Caki2 (cell line): ENCODE measurements at places on chromosomes 5 and 9.
A peak's percentile ranks its signal among the peaks of the same experiment; 100 is the strongest.

DNA sequence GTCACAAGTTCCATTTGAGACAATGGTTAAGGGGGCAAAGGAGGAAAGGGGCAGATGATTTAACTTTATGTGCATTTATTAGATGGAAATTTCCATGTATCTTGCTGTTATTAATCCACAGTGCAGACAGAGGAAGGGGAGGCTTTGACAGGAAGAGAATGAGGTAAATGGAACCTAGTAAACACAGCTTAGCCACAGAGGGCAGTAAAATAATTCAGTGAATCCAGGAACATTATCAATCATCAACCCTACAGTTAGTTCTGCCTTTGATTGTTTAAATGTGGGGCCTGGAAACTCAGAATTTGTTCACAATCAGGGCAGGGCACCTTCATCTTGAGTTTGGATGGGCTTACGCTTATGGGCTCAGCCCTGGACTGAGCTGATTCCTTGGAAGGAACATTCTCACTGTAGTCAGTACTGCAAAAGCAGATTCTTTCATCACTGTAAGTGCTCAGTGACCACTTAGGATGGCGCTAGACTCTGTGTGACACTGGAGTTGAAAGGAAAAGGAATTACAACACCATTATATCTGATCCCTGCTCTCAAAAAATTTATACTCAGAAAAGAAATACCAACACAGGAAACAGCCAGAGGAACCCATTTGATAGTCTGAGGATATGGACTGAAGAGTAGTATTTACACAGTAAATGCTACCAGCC, 169.5 kb downstream of the PIK3R1 start:
- no peak for DNase-seq

GRCh38 chr9:109653470-109653869, 126.5 kb upstream of the PALM2AKAP2 start:
- no peak for DNase-seq

DNA sequence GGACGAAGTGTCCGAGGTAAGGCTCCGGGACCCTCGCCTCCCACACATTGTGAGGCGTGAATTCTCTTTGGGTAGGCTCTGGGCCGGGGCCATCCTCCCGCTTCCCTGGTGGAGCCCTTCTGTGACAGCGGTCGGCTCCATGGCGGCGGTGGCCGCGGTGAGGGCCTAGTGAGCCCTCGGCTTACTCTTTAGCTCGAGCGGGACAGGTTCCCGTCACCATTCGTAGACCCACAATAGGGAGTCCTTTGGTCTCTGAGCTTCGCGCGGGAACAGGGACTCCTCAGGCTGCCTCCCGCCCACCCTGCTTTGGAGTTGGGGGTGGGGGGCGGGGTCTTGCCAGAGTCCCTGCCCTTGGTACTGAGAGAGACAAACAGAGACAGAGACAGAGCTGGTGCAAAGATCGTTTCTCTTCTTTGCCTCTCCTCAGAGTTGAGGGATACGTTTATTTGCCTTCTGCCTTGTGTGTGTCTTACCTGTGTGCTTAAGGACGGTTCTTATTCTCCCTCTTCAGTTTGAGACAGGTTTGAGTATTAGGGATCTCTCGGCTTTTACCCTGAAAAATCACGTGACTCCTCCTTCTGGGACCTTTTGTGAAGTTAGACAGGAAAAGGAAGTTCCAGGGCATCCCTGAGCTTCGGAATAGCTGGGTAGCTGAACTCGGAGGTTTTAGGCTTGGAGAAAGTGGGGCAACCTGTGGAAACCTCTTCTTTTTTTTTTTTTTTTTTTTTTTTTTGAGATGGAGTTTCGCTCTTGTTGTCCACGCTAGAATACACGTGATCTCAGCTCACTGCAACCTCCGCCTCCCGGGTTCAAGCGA, 833 bp downstream of the ANKHD1 start:
- DNase-seq = peak; percentile 67

DNA sequence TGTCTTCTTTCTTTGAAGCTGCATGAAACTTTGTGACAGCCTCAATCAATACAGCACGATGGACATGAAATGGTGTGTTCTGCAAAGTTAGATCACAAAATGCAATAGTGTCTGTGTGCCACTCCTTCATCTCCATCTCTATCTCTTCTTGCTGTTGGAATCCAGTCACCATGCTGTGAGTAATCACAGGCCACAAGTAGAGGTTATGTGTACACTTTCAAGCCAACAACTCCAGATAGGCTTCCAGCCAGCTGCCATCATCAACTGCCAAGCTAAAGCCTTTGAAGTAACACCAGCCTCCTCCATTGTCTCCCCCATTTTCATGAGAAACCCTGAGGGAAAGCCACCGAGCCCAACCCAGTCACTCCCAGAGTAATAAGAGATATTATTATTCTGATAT, 360.6 kb downstream of the PTPRD start:
- no peak for DNase-seq

GRCh38 chr5:115873392-115873791, 31.7 kb downstream of the AP3S1 start:
- peak; percentile 27 for DNase-seq

GRCh38 chr9:1591310-1591709, 423.8 kb upstream of the SMARCA2 start:
- DNase-seq = no peak

DNA sequence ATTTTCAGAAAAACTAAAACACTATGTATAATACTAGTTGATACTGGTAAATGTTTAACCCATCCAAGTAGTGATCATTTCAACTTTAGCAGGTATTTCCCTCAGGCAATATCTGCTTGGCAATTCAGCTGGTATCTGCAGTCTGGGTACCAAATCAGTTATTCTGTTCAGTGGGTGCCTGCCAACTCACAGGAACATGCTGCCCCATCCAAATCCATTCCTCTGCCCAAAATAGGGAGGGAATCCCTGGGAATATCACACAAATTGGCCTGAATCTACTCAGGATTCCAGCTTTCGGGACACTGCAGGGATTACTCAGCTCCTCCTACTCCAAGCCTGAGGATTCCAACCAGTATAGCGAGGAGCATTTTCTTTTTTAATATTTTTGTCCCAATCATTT, 61.7 kb upstream of the PDE4D start:
- no peak for DNase-seq

GRCh38 chr5:91219803-91220371, 163.2 kb downstream of the ARRDC3 start:
- DNase-seq = peak; percentile 16

- no peak for DNase-seq
Measured at GRCh38 chr9:37036776-37037502, 2.9 kb upstream of the PAX5 start.

DNA sequence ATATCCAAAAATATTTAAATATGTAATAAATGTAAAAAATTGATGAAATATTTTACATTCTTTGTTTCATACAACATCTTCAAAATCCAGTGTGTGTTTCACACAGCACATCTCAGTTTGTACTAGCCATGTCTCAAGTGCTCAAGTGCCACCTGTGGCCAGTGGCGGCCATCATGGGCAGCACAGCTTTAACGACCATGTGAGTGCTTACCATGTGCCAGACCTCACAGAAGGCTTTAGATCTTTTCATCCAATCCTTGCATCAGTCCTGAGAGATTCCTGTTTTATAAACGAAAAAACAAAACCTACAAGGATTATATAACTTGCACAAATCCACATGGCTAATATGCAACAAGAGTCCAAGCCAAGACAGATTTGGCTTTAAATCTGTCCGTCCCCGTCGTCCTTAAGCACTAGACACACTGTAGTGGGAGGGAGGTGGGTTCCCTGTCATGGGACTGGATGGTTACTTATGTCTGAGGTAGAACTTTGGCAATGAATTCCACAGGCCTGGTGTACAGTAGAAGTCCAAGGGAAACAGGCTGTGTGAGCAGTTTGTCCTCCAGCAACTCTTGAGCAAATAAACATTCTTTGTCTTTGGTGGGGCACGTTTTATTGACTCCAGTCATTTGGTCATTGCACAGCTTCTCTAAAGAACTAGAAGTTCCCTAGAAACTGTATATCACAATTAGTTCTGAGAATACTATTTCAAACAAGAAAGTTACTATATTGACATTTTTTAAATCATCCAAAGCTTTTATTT, 25.0 kb upstream of the F2R start:
- no peak for DNase-seq

DNA sequence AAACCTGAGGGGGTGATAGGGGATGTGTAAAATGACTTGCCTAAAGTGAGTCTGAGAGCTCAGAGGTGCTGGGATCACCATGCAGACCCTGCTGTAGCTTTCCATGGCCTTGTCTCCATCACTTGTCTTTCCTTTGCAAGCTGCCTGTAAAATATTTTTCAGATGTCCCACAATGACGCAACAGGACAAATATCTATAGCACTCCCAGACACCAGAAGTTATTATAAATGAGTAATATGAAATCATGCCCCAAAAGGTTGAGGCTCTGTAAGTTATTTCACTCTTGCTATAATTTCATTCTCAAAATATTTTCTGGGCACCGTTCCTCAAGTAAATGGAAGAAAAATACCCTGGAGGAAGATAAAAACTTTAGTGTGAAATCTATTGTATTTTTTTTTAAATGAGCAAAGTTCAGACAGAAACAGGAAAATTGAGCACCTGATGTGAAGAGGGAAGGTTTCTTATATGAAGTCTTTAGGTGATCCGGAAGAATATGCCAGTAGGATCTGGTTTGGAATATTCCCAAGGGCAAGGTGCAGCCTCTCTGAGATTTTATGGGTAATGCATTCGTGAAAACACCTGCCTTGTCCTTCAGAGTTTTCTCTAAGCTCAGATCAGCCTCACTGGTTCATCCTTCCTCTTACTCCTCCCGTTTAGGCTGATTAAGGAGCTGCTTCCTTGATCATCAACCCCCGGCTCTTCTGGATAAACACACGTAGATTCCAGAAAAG, 138.3 kb upstream of the DMAC1 start:
- DNase-seq = no peak

- DNase-seq = no peak
Measured at GRCh38 chr9:137723783-137724445, 105.1 kb downstream of the EHMT1 start.

DNA sequence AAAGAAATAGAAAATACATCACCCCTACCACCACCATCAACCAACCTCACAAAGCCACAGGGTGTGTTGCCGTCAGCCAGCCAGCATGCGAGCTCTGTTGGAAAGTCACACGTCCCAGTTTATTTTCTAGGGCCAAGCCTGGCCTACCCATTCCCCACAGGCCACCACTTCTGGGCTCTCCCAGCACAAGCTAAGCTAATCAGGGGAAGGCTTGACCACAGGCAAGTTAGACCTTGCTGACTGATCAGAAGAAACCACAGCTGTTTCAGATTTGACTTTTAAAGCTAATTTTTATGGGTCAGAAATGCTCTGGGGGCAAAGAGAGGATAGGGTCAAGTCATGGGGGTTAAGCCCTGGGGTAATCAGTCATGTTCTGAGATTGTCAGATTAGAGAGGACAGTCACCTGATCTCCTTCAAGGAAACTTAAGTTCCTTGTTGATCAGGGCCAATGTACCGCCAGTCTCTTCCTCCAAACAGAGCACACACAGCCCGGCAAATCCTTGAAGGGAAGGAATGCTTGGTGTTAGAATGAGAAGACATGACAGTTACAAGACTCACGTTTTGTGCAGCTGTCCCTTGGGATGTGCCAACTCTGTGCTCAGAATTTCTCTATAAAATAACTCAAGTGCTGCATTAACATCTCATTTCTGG, 7.6 kb downstream of the SHB start:
- no peak for DNase-seq

GRCh38 chr5:124043456-124043855, 531.5 kb downstream of the CSNK1G3 start:
- DNase-seq = no peak

- no peak for DNase-seq
Measured at GRCh38 chr5:161064297-161064696, 212.3 kb upstream of the ATP10B start.

DNA sequence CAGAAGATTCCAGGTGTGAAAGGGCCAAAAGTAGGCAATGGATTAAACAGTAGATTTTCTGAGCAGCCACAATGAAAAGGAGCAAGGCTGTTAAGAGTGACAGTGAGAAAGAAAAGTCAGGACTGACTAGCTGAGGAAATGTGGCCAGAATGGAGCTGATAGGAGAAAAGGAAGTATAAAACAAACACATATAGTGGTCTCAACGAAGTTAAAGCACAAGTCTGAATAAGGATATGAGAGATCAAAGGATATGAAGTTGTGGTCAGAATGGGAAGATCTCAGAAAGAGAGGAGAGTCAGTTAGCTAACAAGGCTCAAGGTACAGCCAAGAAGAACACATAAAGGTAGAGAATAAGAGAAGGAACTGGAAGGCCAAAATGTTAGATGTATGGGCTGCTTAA, 39.9 kb downstream of the FNIP1 start:
- no peak for DNase-seq

GRCh38 chr5:3597167-3598007, 1.8 kb downstream of the IRX1 start:
- no peak for DNase-seq

- DNase-seq = no peak
Measured at GRCh38 chr5:52469420-52469819, 318.3 kb upstream of the ITGA1 start.

DNA sequence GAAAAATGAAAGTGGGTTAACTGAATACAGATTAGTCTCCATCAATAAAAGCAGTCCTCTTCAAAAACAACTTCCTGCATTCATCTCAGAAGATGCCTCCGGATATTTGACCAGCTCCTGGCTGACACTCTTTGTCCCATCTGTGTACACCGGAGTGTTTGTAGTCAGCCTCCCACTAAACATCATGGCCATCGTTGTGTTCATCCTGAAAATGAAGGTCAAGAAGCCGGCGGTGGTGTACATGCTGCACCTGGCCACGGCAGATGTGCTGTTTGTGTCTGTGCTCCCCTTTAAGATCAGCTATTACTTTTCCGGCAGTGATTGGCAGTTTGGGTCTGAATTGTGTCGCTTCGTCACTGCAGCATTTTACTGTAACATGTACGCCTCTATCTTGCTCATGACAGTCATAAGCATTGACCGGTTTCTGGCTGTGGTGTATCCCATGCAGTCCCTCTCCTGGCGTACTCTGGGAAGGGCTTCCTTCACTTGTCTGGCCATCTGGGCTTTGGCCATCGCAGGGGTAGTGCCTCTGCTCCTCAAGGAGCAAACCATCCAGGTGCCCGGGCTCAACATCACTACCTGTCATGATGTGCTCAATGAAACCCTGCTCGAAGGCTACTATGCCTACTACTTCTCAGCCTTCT, 16.6 kb downstream of the F2R start:
- DNase-seq = no peak

DNA sequence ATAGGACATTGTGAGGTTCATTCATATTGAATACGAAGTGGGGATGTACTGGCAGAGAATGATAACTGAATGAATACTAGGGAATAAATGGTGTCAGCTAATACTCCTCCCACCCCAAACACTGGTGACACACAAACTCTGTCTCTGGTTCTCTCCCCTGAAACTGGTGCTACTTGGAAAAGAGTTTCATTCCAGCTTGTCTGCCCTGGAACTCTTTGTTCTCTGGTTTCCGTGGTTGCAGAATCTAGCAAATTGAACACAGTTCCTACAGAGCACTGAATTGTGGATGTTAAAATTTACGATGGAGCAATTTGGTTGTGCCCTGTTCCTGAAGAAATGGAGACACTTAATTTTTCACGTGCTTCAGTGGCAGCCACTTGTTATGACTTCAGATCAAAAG, 181.7 kb downstream of the KCTD16 start:
- no peak for DNase-seq
